ENCODE measurements at places on chromosomes 13 and 19. TPM values are rescaled to one million over a fixed set of nuclear protein-coding genes. Genes with fewer than 3 reads are reported as not detected.

PSG1 gene
- total RNA-seq = not detected

CCNA1 gene
- not detected for total RNA-seq

NLRP12 gene
- total RNA-seq = not detected

ZNF439 gene
- total RNA-seq = 16.5 TPM

ANGPTL8 gene
- total RNA-seq = not detected

ZNF560 gene
- not detected for total RNA-seq

CNFN gene
- not detected for total RNA-seq

TTYH1 gene
- total RNA-seq = not detected

CEACAM4 gene
- total RNA-seq = 0.53 TPM

NPAS1 gene
- total RNA-seq = 0.51 TPM

SIGLEC10 gene
- 1.8 TPM for total RNA-seq

THSD8 gene
- 2.4 TPM for total RNA-seq

ZNF850 gene
- total RNA-seq = 5.4 TPM

CGB5 gene
- not detected for total RNA-seq

SLC7A10 gene
- not detected for total RNA-seq

ELSPBP1 gene
- not detected for total RNA-seq

RGL3 gene
- 0.22 TPM for total RNA-seq

CD37 gene
- total RNA-seq = 365 TPM

CHAF1A gene
- total RNA-seq = 16.2 TPM

METTL21C gene
- not detected for total RNA-seq

CATSPERD gene
- not detected for total RNA-seq

TMEM145 gene
- not detected for total RNA-seq

CYP2A7 gene
- total RNA-seq = not detected

ZNF865 gene
- total RNA-seq = 29.1 TPM

TMED1 gene
- total RNA-seq = 6.1 TPM

ZNF814 gene
- 38.8 TPM for total RNA-seq

CBLC gene
- not detected for total RNA-seq

BRME1 gene
- 2.5 TPM for total RNA-seq

C19orf38 gene
- 0.79 TPM for total RNA-seq

TMEM221 gene
- not detected for total RNA-seq

HSPH1 gene
- total RNA-seq = 72.8 TPM

AMH gene
- total RNA-seq = 5.2 TPM

RASAL3 gene
- 284 TPM for total RNA-seq

CCDC70 gene
- total RNA-seq = not detected

APOC4 gene
- total RNA-seq = not detected

SPRED3 gene
- total RNA-seq = 1.9 TPM

NOVA2 gene
- total RNA-seq = not detected

SHC2 gene
- 3.4 TPM for total RNA-seq

IZUMO2 gene
- not detected for total RNA-seq

CEBPG gene
- 25.1 TPM for total RNA-seq

FKRP gene
- total RNA-seq = 35.3 TPM

C13orf46 gene
- 33.9 TPM for total RNA-seq

RAB3A gene
- 8.3 TPM for total RNA-seq

C5AR2 gene
- total RNA-seq = 0.57 TPM

ZNF699 gene
- total RNA-seq = 17.9 TPM

ONECUT3 gene
- 0.03 TPM for total RNA-seq

ZNF57 gene
- 3.4 TPM for total RNA-seq

DCUN1D2 gene
- total RNA-seq = 27.7 TPM

CYP4F11 gene
- total RNA-seq = not detected

KIR2DL3 gene
- total RNA-seq = 0.16 TPM

CD320 gene
- 37.4 TPM for total RNA-seq

GNG7 gene
- total RNA-seq = 7.2 TPM

DOCK6 gene
- 0.82 TPM for total RNA-seq
